Glutamatergic neuron (in vitro differentiated cells): ENCODE measurements at places on chromosomes 2 and 18.

- DNase-seq: no peak
These were observed 117.4 kb upstream of the ITGB6 start for GRCh38 chr2:160317181-160318099.

DNA sequence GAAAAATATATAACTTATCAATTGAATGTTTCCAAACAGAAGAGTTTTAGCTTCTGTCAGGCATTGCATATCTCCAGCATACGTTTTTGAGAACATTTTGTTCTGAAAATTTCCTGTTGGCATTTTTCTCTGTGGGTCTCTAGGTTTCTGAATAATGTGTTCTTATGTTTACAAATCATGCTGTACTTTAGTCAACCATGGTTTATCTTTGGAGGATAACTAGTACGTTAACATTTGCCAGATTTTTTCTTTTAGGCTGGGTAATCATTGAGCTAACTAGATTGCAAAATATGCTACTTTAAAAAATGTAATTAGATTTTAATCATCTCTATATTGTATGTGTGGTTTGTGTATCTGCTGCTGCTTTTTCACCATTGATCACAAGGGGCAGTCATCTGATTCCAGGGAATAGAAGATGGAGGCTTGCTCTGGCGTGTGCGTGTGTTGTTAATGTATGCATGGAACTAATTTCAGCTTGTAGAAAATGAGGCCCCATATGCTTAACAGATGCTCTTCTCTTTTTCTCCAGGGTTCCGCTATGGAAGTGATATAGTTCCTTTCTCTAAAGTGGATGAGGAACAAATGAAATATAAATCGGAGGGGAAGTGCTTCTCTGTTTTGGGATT, 21.3 kb downstream of the XRCC5 start:
- DNase-seq: no peak

DNA sequence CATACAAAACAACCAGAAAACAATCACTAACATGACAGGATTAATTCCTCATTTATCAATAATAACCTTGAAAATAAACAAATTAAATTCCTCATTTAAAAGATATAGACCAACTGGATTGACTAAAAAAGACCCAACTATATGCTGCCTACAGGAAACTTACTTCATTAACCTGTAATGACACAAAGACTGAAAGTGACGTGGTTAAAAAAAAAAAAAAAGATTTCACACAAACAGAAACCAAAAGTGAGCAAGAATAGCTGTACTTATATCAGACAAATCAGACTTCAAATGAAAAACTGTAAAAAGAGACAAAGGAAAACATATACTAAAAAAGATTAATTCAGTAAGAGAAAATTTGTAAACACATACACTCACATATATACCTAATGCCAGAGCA, 201.2 kb downstream of the CCDC178 start:
- DNase-seq: no peak

DNA sequence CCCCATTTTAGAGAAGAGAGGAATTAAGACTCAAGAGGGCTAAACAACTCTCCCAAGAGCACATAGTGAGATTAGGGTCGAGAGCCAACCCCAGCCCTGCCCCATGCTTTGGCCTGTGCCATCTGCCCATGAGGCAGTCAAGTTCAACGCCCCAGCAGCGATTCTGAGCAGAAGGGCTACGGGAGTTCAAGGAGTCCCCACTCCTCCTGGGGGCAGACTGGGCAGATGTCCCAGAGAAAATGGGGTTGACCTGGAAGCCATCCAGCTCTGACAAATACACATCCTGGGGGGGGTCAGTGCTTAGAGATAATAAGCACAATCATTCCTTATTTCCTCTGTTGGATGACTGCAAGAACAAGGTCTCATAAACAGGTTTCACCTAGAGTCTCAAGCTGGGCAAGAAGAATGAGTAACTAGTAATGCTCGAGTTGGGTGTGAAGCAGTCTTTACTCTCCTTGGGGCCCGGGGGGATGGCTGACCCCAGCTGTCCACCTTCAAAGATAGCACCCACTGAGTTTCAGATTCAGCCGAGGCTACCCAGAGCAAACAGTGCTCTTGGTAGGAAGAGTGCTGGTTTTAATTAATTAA, 716.4 kb downstream of the RNF144A start:
- DNase-seq: no peak

DNA sequence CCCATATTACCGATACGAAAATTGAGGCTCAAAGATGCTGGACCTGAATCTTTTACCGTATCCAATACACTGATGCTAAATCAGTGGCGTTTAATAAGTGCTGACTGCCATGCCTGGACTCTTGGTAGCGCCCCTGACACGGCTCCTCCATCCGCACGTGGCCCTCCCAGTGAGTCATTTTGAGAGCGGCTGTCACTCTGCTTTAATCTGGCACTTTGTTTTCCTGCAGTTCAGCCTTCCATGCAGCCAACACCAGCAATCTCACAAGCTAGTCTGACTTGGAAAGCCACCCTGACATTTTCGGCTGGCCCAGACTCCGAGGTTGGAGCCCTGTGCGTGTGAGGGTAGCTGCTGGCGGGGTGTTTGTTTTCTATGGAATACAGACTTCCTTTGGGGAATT, 155.1 kb upstream of the LMAN1 start:
- DNase-seq: no peak

DNA sequence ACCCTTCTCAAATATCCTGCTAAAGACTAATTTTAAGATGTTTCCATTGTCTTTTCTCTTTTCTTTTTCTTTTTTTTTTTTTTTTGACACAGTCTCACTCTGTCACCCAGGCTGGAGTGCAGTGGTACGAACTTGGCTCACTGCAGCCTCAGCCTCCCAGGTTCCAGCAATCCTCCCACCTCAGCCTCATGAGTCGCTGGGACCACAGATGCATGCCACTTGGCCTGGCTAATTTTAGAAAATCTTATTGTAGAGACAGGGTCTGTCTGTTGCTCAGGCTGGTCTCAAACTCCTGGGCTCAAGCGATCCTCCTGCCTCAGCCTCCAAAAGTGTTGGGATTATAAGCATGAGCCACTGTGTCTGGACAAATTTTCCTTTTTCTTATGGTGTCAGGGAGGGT, 167.5 kb downstream of the MCFD2 start:
- DNase-seq: no peak

DNA sequence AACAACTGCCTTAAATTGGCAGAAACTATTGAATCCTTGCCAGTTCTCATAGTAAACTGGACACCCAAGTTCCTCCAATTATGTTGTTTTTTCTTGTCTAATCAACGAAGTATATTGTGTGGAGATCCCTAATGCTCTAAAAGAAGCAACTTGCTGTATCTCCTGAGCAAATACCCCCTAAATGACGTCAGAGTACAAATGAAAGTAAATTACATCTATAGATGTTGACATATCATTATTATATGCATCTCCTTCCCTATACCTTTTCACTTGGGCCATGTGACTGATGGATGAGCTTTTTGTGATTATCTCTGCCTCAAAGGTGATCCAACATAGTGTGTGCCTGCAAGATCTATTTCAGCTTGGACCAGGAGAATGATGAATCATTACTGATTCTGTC, 159.4 kb downstream of the CCDC148 start:
- DNase-seq: no peak

- DNase-seq: no peak
These were observed 59.6 kb downstream of the NCK2 start for GRCh38 chr2:105804266-105804665.

DNA sequence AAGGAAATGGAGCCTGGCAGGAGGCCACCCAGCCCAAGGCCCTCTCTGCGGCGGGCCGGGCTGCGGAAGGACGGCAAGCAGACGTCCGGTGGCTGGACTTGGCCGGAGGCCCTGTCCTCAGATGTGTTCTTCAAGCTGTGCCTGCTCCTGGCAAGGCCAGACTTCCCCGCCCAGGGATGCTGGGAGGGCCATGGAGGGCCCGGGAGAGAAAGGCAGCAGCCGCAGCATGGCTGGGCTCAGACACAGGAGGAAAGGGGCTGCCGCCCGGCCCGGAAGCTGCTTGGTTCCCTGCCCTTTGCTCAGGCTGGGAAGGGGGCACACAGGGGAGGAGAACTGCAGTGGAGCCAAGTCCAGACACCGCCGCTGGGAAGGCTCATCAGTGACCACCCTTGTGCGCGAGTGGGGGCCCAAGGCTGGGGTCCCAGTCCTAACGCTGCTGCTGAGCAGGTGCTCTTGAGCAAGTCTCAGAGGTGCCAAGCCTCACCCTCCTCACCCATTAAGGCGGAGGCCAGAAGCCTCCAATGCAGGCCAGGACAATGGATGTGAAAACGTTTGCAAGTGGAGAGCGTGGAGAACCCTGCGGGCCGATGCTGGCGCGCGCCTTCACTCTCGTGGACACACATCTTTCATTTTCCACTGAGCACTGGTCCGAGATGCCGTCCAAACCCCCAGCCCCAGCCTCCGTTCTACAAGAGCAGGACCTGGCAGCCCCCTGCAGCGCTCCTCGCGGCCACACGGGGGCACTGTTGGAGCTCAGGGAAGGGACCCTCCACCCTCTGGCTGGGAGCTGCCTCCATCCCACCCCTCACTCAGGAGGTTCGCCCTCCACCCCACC, 7.9 kb downstream of the CROCC2 start:
- peak; percentile 95 for DNase-seq

GRCh38 chr2:100891906-100892642, 72.1 kb downstream of the NPAS2 start:
- DNase-seq: no peak

GRCh38 chr2:75139171-75139570, 60.1 kb downstream of the TACR1 start:
- DNase-seq: no peak

DNA sequence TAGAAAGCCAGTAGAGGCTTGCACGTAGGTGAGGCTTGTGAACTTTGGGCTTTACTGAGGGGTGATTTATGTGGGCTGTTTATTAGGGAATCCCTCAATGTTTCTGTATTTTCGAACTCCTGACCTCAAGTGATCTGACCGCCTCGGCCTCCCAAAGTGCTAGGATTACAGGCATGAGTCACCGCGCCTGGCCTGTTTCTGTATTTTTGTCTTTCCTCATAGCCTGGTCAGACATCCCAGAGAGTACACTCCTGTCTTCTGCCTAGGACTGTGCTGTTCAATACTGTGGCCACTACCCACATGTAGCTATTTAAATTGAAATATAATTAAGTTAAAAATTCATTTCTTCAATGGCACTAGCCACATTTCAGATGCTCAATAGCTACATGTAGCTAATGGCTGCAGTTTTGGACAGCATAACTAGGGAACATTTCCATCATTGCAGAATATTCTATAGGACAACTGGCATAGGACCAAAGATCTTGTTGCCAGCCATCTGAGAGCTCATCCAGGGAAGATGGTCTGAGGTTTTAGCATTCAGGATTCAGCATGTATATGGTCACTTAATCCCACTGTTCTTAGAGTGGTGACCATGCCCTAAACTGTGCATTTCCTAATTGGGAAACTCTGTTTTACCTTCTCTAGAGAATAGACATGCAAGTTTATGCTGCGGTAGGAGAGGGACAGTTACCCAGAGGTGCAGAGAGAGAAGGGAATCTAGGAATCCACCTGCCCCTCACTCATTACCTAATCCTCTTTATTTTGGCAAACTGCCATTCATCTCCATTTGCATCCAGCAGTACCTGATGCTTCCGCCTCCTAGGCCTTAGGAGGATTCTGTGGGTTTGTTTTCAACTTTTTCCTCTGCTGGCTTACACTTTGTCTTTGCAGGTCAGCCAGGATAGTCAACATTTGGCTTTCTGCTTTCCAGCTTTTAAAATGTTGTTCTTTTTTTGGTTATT, 64.4 kb downstream of the LCLAT1 start:
- no peak for DNase-seq

- no peak for DNase-seq
These were observed 685.6 kb upstream of the NXPH2 start for GRCh38 chr2:139465789-139466188.

- peak; percentile 40 for DNase-seq
These were observed 9.1 kb upstream of the TEX51 start for GRCh38 chr2:126889496-126890135.

DNA sequence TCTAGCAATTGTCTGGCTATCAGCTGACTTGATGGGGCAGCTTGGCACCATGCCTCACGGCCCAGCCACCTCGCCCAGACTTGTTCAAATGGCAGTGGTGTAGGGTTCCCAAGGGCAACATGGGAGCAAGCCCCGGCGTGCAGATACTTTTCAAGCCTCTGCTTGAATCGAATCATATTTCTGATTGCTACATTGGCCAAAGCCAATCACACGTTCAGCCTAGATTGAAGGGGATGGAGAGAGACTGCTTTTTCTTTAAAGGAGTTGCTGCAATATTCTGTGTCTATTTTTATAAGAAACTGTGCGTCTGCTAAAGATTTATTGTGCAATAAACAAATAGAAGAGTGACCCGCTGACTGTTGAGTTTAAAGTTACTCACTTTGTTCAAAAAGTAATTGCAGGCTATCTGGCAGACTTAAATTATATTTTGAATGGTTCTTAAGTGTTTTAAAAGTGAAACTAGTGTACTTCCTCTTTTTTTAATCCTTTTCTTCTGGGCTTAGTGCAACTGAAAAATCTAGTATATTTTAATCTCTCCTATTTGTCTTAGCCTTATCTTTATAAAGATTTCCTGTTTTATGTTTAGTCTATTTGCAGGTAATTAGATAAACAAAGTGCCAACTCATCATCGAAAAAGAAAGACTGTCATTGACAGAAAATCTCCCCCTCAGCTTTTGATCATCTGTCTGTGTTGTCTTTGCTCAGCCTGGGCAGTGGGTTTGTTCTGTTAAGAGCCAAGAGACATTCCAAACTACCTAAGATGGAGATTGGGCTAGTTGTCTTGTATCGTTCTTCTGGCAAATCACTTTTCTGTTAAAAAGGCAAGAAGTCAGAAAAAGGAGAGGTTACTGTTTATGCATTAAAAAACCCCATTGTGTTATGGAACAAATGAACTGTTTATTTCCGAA, 156.1 kb downstream of the TPGS2 start:
- no peak for DNase-seq

GRCh38 chr2:54053830-54054229, 61.6 kb upstream of the ACYP2 start:
- DNase-seq: no peak

DNA sequence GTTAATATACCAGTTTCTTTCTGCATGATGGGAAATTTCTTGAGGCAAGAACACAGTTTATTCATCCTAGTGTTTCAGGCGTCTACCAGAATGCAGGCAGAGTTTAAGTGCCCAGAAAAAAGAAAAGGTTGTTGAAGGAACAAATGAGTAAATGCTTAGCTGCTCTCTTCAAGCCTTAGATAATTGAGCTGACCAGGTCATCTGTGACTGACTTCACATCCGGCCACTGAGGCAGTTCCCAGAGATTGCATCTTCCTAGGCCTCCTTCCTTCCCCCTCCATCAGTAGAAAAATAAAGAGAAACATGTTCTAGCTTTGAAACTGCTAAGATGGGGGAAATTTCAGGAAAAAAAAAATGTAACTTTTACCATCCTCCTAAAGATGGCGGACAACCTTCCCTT, 9.4 kb upstream of the TMEM163 start:
- no peak for DNase-seq

DNA sequence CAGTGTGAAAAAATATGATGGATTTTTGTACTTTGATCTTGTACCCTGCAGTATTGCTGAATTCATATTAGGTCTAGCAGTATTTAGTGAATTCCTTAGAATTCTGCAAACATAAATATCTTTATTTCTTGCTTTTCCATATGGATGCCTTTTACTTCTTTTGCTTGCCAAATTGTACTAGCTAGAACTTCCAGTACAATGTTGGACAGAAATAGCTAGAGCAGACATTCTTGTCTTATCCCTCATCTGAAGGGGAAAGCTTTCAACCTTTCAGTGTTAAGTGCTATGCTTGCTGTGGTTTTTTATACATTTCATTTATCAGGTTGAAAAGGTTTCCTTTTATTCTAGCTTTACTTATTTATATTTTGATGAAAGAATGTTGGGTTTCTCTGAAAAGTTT, 1321.9 kb upstream of the CHAC2 start:
- DNase-seq: no peak

- no peak for DNase-seq
These were observed 139.2 kb upstream of the PXDN start for GRCh38 chr2:1883476-1883875.

- no peak for DNase-seq
These were observed 32.2 kb downstream of the QPCT start for GRCh38 chr2:37376421-37377186.
